Amygdala (tissue), 56 donors: ENCODE measurements at places on chromosomes 4 and X.

DNA sequence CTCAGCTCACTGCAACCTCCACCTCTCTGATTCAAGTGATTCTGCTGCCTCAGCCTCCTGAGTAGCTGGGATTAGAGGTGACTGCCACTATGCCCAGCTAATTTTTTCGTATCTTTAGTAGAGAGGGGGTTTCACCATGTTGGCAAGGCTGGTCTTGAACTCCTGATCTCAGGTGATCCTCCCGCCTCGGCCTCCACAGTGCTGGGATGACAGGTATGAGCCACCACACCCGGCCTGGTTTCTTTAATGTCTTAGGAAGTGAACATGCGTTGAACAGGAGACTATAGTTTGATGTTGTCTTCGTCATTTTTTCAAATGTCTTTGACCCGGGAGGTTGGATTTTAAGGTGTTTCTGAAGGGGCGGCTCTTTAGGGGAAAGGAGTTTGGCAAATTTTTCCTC is 91.0 kb downstream of the DHRSX start:
- no peak for DNase-seq

GRCh38 chr4:68349279-68349648 is 626 bp downstream of the YTHDC1 start:
- no peak for DNase-seq

GRCh38 chr4:168632301-168632725 is 135.5 kb downstream of the PALLD start:
- no peak for DNase-seq

GRCh38 chr4:106670976-106671375 is 302.4 kb upstream of the GIMD1 start:
- no peak for DNase-seq

GRCh38 chrX:110053453-110053852 is 50.5 kb downstream of the TMEM164 start:
- DNase-seq, result no peak

- no peak for DNase-seq
Measured at GRCh38 chrX:9859711-9860555, 73.7 kb downstream of the SHROOM2 start.

- DNase-seq, result peak; percentile 71
Measured at GRCh38 chr4:184807797-184808712, 17.7 kb downstream of the ACSL1 start.

DNA sequence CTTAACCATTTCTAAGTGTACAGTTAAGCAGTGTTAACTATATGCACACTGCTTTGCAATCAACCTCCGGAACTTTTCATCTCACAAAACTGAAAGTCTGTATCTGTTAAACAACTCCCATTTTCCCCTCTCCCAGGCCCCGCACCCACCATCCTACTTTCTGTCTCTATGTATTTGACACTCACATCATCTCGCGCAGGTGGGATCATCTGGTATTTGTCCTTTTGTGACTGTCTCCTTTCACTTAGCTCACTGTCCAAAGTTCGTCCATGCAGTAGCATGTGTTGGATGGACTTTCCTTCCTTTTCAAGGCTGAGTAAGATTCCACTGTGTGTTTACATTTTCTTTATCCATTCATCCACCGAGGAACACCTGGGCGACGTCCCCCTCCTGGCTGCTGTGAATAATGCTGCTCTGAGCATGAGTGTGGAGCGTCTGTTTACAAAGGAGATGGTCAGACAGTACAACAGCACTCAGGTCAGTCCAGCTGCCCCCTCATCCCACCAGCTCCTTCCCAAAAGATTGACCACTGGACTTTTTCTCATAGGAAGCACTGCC is 39.8 kb downstream of the DCTD start:
- DNase-seq, result no peak

GRCh38 chrX:11551151-11551550 is 114.6 kb downstream of the ARHGAP6 start:
- DNase-seq, result no peak

- no peak for DNase-seq
Measured at GRCh38 chr4:155060873-155061272, 147.6 kb upstream of the NPY2R start.

- DNase-seq, result no peak
Measured at GRCh38 chrX:140104760-140105159, 139.4 kb upstream of the CXorf66 start.

- no peak for DNase-seq
Measured at GRCh38 chr4:97646997-97647396, 496.3 kb downstream of the STPG2 start.

- no peak for DNase-seq
Measured at GRCh38 chr4:62366939-62367338, 1166.8 kb downstream of the ADGRL3 start.

DNA sequence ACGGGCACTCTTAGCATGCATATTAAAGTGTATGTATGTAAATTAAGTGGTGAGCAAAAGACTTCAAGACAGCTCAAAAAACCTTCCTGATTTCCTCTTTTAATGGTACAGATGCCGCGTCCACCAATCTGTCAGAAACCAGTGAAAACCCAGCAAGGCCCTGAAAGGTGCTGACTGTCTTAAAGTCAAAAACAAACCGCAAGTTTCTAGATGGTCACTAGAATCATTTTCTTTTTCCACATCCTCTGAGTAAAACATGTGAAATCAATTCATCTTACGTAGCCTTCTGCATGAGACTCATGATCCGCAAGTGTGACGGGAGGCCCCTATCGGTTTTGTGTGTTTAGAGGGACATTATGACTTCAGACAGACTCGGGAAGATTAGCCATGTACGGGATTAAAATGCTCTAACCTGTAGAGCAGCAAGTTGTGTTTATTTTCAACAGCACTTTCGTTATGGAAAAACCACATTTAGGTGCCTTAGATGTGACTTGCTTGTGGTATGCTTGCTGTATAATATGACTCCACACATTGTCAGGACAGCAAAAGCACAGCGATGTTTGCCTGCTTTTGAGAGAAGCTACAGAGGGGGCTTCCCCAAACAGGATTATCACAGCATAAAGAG is 88.2 kb upstream of the STS start:
- no peak for DNase-seq

DNA sequence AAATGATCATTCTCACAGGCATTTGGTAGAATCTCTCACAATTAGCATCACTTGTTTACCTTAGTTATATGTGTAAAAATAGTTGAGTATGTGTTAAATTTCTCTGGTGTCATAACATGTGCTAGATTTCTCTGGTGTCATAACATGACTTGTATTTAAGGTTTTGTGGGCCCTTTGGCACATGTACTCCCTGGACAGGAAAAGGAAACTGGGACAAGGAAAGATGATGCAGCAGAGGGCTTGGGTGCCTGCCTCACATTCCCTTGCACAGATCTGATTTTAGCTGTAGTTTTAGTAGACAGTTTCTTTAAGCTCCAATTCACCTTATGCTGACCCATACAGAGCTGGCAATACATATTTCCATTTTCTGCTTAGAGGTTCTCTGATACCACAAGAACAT is 726.0 kb downstream of the C4orf33 start:
- DNase-seq, result no peak

DNA sequence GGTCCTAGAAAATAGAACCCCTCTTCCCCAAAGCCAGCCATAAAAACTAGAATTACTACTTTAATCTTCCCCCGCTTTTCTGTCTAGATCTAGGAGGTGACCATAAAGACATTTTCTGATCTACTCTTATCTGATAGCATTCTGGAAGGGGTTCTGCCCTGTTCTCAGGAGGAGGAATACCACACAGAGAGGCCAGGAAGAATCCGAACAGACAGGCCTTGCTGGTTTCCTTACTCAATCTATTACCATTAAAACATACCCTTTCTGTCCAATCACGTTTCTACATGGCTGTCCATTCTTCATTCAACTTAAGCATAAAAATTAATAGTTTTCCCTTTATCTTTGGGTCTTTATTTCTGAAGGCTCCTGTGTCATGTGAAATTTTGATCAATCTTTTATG is 198.7 kb downstream of the GPAT3 start:
- no peak for DNase-seq
